NCI-H345 (cell line): ENCODE measurements at places on chromosomes 11 and 22.

DNA sequence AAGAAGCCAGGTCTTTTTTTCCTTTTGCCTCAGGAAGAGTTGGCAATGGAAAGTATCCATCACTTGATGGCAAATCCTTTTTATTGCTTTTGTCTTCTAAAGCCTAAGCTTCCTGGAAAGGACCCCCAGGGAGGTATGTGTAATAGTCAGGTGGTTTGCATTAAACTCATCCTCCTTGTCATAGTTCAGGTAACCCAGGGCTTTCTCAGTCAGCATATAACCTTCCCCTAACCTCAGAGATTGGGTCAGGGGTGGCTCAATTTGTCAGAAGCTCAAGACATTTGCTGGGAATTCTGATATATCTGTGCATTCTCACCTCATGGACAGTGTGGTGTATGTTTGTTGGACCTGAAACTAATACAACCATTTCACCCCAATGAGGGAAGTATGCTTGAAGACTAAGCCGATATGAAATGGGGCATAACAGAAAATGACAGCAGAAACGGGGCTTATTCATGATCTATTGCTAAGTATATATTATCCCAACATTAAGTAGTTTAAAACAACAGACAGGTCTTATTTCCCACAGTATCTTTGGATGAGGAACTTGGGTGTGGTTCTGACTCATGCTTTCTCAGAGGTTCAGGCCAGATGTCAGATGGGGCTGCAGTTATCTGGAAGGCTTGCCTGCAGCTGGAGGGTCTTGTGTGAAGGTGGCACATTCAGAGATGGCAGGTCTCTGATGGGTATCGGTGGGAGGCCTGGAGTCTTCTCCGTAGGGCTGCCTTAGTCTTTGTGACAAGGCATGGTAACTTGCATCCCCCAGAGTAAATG, 135.8 kb upstream of the SPON1 start:
- DNase-seq, result no peak

DNA sequence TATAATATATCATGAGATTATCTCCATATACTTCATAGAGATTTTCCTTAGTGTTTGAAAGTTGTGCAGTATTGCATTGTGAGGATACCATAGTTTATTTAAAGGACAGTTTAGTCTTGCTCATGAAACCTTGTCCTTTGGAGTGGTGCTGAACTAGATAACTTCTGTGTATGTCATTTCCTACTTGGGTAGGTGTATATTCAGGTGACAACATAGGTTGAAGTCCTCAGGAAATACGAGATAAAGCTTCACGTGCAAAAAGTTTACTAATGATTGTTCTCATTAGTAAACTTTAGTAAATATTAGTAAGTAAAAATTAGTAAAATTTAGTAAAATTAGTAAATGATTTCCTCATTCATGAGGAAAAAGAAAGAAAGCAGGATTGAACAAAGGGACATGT, 521.3 kb upstream of the LRRC4C start:
- no peak for DNase-seq

- DNase-seq, result no peak
Measured at GRCh38 chr22:38940811-38941384, 16.5 kb upstream of the APOBEC3A start.

- no peak for DNase-seq
Measured at GRCh38 chr22:48957987-48958321, 869.7 kb downstream of the BRD1 start.

- peak; percentile 14 for DNase-seq
Measured at GRCh38 chr11:61776561-61777075, 15.8 kb downstream of the TMEM258 start.

DNA sequence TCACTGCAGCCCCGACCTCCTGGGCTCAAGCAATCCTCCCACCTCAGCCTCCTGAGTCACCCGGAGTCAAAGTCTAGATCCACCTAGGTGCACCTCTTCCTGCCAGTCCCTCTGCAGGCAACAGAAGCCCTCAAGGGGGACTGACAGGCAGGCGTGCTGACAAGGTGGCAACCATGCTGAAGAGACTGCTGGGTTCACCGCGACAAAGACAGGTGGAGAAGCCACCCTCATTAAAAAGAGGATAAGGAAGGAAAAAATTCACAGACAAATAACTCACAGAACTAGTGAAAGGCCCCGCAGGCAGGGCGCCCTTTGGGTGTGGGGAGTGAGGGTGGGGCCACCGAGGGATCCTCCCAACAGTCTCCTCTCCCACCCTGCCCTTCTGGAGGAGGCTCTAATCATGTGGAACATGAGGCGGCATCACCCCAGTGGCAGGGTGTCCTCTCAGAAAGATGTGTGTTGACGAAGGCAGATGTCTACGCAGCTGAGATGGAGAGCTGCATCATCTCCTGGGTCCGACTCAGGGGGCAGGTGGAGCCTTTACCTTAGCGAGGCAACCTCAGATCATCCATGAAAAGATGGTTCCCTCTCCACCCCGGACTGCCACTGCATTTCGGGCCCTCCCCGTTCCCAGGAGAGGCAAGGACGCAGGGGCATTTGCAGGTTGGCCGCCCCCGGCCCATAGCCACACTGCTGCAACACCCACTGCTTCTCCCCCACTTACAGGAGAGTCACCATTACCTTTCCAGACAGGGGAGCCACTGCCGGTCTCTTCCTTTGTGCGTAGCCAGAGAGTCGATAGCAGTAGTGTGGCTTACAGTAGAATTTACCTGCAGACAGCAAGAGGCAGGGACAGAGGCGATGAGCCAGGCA, 91.2 kb upstream of the BID start:
- DNase-seq, result no peak

GRCh38 chr22:49954991-49955580, 5.5 kb upstream of the PIM3 start:
- DNase-seq, result no peak

- DNase-seq, result peak; percentile 49
Measured at GRCh38 chr22:46453006-46453828, 84.2 kb downstream of the CELSR1 start.

DNA sequence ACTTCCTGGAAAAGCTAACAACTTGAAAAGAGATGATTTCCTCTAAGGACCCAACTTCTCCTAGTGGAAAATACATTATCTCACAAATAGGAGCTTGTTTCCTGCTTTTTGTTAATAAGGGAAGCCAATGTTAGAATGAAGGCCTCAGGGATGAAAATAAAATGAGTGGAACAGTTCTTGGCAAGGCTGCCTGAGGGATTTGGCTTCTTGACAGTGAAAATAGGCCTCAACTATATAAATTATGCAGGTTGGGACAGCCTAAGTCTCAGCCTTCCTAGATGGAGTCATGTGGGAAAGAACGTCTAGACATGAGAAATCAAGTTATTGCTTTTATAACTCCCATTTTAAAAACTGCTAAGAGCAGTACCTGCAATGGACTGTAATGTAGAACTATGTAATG, 92.8 kb upstream of the FIBIN start:
- no peak for DNase-seq

GRCh38 chr11:15795378-15795777, 561.0 kb downstream of the SOX6 start:
- DNase-seq, result no peak

- DNase-seq, result no peak
Measured at GRCh38 chr22:32411402-32411801, 645 bp downstream of the RTCB start.

DNA sequence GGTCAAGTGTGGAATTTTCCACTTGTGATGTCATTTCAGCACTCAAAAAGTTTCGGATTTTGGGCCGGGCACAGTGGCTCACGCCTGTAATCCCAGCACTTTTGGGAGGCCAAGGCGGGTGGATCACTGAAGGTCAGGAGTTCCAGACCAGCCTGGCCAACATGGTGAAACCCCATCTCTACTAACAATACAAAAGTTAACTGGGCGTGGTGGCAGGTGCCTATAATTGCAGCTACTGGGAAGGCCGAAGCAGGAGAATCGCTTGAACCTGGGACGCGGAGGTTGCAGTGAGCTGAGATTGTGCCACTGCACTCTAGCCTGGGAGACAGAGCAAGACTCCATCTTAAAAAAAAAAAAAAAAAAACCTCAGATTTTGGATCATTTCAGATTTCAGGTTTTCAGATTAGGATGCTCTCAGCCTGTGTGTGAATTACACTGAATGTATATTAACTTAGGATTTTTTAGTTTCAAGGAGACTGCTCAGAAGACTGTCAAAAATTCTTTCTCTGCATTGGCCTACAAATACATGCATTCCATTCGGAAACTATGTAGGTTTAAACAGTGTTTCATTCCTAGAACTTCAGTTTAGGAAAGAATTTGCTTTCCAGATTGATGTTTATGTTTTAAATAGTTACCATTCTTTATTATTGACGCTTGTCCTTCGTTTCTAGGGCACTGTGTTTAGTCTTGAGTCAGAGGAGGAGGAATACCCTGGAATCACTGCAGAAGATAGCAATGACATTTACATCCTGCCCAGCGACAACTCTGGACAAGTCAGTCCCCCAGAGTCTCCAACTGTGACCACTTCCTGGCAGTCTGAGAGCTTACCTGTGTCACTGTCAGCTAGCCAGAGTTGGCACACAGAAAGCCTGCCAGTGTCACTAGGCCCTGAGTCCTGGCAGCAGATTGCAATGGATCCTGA, 48.0 kb downstream of the BID start:
- no peak for DNase-seq

DNA sequence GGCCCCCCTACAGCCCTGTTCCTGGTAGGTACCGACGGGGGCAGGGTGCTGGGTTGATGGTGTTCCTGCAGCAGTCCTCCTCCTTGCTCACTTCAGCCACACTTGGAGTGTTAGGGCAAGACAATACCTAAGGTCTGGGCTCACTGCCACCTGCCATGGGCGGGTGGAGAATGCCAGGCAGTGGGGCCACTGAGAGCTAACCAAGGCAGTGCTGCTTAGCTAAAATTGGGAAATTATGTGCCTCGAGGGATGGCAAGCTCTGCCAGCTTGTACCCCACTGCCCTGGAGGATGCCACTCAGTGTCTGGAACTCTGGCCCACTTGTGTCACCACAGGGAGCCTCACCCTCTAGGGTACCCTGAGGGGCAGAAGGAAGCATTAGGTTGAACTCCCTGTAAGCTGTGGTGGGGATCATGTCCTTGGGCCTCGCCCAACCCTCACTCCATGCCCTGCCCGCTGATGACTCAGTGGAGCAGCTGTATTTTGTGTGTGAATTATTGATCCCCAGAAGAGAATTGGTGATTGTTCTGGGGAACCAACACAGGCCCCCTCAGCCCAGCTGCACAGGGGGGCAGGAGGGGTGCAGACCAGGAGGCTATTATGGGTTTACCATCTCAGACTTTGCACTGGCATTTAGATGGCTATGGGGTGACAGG, 17.7 kb downstream of the PHLDB1 start:
- peak; percentile 46 for DNase-seq

- DNase-seq, result no peak
Measured at GRCh38 chr11:72918851-72919250, 104.6 kb downstream of the ATG16L2 start.
